Amniotic epithelial cell (primary cell): ENCODE measurements at places on chromosomes 6 and 20.

GRCh38 chr6:55969526-55969925, 94.1 kb upstream of the BMP5 start:
- DNase-seq = no peak

- peak; percentile 1 for DNase-seq
Observed at GRCh38 chr6:152636021-152636608, 1.0 kb downstream of the SYNE1 start.

DNA sequence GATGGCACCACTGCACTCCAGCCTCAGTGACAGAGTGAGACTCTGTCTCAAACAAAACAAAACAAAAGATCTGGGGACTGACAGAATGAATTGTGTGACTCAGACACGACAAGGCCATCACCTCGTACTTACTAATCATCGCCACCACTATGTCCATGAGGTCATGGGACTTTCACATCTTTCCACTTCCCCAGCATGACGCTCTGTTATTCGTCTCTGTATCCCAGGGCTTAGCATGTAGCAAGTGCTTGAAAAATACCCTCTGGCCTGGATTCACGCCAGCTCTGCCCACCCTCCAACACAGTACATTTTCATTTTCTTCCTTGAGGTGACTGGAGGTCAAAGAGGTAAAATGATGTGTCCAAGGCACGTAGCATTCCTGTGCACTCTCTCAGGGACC, 27.8 kb downstream of the FGD2 start:
- no peak for DNase-seq

- DNase-seq = no peak
Observed at GRCh38 chr6:23499549-23499948, 626.5 kb upstream of the NRSN1 start.

- no peak for DNase-seq
Observed at GRCh38 chr6:111593512-111593816, 12.2 kb downstream of the TRAF3IP2 start.

DNA sequence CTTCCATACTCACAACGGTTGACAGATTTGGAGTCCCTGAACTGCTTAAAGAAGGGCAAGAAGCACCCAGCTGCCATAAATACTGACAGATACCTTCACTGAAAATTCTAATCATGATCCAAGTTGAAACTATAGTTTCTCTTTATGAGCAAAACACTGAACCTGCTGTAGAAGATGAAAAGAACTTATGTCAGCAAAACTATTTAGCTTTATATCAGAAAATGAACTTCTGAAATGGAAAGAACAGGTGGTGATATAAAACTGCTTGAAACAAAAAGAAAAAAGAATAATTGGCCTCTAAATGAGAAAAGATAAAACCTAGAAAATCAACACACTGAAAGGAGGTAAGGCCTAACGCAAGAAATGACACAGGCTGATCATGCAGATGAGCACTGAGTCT, 72.4 kb downstream of the HACE1 start:
- no peak for DNase-seq

DNA sequence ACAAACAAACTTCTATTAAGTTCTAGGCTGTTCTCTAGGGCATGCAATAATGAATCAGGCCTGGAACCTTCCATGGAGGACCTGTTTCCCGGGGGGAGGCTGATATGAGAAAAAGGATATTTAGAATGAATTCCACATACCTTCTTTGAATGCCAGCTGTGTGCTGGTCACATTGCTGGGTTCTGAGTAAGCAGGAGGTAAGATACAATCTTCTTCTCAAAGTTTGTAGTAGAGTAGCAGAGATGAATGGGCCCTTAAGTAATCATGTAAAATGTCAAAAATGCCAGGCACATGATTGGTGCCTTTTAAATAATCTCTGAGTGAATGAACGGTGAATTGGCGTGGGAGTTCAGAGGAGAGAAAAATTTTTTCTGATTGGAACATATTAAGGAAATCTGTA, 47.4 kb downstream of the TGM2 start:
- peak; percentile 93 for DNase-seq

- no peak for DNase-seq
Observed at GRCh38 chr6:135658481-135658880, 160.9 kb upstream of the AHI1 start.

DNA sequence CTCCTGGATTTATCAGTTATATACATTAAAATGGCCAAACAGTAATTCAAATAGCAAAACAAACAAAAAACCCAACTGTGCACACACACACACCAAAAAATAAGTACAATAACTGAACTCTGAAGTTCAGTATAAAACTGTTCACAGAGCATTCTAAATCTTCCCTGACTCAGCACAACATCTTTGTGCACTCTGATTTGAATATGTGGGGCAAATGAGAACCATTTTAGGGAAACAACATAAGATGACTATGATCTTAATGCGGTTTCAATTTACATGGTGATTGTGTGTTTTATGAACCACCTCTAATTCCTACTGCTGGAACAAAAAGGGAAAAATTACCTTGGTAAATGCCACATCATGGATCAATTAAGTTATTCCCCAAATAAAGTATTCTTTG, 41.7 kb downstream of the PLAGL1 start:
- DNase-seq = no peak

GRCh38 chr20:25214819-25215218, 19.3 kb downstream of the ENTPD6 start:
- DNase-seq = no peak

DNA sequence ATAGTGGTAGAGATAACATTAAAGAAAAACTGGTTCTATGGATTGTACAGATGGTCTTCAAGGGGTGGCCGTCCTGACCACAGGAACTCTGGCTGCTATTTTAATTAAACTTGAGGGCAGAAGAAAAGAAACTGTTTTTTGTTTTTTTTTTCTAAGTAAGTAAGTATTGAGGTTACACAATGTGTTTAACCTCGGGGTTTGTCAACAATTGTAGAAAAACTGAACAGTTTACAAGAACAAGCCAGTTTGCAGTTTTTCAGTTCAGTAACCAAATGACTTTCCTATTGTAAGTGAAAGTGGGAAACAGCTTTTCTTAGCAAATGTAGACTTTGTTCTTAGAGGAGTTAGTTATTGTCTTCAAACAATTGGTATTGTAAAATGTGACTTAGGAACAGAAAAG, 77.0 kb downstream of the PLCB1 start:
- peak; percentile 83 for DNase-seq
